ENCODE measurements at places on chromosomes 1 and 21.

- no peak for DNase-seq
Measured at GRCh38 chr1:61391730-61392129, 309.4 kb downstream of the NFIA start.

GRCh38 chr1:101723415-101723814 lies 273.3 kb downstream of the OLFM3 start:
- DNase-seq = no peak

DNA sequence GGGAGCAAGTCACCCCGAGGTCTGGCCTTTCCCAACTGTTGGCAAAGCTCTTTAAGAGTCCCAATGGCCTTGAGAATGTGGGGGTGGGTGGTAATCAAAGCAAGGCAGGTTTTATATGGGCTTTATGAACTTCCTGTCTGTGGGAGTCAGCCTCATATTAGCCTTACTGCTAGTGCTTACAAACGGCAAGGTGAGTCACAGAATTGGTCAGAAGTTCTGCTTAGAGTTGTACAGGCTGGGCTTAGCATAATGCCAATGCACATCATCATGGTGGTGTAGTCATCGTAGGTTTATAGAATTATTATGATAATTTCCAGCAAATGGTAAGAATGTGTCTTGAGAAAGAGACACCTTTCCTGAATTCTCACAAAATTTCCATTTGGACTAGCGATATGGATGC lies 192.7 kb upstream of the KIAA0040 start:
- no peak for DNase-seq

DNA sequence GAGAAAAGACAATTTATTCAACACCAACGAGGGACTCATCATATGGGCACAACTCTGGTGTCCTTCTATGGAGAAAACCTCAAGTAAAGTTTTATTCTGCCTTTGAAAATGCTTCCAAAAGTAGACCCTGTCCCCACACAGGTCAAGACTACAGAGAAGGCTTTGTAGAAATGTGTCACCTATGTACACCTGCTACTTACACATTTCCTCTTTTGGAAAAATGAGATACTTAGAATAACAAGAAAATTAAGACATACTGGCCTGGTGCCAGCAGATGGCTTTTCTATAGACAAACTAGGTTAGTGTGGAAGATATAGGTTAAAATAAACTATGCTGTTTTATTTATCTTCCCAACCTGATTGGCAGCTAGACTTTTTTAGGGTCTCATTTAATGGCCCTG lies 13.6 kb downstream of the POGK start:
- DNase-seq = no peak

DNA sequence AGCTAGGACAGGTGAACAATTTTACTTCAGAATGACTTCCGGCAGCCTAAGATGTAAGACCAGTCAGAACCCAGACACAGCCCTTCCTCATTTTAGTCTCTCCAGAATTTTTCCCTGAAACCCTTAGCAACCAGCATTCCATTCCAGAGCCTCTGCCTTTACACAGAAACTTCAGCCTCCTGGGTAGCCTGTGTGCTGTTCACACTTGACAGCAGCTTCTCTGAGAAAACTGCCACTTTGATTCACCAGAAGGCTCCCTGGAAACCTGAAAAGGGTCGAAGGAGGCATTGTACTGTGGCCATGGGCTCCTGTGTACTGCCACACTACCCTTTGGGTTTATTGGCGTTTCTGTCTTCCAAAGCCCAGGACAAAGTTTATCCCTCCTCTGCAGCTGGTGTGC lies 17.4 kb downstream of the HYI start:
- no peak for DNase-seq

GRCh38 chr1:230262867-230263567 lies 163.1 kb downstream of the PGBD5 start:
- no peak for DNase-seq

DNA sequence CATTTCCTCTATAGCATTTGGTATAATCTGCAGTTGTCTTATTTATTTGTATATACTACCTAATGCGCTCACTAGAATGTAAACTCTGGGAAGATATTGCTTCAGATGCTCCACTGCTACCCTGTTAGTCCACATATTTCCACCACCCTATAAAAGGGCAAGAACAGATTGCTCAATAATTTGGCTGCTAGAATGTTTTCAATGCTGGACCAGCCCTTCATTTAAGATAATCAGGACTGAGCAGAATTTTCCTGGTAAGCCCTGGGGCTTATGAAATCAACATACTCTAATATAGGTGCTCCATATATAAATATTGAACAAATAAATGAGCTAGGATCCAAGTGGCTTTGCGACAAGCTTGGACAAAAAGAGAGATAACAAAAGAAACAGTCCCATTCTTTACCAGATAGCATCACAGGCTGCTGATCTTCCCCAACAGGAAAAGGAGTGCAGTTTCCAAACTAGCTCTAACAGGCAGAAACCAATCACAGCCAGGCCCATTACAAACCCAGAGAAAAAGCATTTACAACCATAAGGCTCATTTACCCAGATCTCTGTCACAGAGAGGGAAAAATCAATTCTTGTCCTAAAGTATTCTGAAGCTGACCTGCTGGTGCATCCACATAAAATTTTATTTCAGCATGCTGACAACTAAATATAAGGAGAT lies 8.3 kb downstream of the BCAR3 start:
- no peak for DNase-seq

GRCh38 chr1:4944911-4945310 lies 290.5 kb downstream of the AJAP1 start:
- no peak for DNase-seq

- DNase-seq = no peak
Measured at GRCh38 chr1:97730271-97730670, 190.6 kb downstream of the DPYD start.

- DNase-seq = no peak
Measured at GRCh38 chr1:41810446-41810845, 108.3 kb downstream of the HIVEP3 start.

GRCh38 chr1:10778640-10779039 lies 17.8 kb downstream of the CASZ1 start:
- no peak for DNase-seq

- DNase-seq = no peak
Measured at GRCh38 chr1:98888869-98889268, 115.8 kb downstream of the PLPPR5 start.

DNA sequence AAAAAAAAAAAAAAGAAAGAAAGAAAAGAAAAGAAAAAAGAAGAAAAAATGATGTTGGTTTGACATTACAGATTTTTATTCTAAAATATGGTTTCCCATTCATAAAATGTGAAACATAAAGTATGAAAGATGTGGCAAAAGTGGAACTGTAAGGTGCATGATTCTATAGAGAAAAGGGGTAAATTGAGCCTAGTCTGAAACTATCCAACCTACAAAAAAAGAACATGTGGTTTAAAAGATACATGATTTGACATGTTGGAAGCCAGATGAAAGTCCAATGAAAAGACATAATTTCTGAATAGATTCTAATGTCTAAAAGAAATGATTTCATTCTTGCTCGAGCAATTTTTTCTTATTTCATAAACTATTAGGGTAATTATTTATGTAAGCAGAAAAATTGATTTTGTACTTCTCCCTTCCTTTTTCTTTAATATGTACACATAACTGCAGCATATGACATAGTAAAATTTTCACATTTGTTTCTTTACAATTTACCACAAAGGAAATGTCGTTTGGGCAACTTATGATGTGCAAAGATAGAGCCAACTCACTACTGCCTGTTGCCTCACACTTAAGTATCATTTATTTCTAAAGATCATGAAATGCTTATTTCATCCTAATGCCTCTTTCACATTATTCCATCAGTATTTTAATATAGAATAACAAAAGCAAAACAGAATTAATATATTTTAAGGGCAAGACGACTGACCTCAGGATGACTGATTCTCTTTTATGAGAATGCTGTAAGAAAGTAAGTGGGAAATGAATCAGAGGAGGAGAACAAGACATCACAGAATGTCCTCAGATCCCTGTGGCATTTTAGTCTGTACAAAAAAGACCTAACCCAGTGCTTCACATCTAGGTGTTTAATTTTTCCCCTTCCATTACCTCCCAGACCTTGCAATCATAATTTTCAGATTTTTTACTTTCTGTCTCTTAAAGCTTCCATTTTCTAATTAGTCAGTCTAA lies 165.8 kb upstream of the HMCN1 start:
- DNase-seq = no peak

- DNase-seq = no peak
Measured at GRCh38 chr1:47205918-47206317, 16.1 kb upstream of the PDZK1IP1 start.

- DNase-seq = peak; percentile 34
Measured at GRCh38 chr21:46425571-46425970, 33.1 kb upstream of the DIP2A start.

DNA sequence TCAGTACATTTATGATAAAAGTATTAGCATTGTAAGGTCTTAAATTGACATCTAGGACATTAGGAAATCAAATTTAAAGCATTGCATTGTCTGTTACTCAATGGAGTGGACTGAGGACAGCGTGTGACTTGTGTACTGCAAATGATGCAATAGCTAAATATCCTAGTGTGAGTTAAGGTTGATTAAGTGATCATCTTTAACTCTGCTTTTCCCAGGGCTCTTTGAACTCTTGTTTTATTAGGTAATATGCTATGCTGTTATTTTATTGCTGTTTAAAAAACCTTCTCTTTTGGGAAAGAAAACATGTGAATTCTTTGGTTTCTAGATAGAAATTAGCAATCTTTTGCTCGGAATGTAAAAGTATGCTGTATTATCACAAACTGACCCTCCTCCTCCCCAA lies 38.6 kb downstream of the NFIA start:
- no peak for DNase-seq

DNA sequence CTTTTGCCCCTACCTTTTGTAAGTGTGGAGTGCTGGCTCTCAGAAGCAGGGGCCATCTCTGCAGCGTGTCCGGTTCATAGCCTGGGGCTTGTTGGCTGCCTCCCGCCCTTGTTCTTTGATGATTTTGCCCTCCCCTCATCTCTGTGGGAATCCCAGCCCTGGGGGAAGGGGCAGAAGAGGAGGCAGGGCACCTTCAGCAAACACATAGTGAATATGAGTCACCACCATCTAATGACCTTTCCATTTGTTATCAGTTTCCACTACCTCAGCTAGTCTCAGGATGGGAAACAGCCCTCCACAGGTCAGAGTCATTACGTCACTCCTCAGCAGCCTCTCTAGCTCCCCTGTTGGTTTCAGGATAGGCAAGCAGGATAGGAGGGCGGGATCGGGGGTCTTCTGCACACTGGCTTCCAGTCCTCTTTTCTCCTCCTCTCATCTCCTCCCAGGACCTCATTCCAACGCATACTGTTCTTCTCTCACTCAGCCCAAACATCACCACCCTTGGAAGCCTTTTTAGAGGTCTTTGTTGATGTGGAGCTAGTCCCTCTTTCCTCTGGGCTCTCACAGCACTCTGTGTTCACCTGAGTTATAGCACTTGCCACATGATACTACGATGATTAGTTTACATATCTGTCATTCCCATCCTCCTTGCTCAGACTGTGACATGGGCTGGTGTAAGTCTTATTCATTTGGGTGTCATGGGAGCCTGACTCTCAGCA lies 15.8 kb downstream of the GADD45A start:
- DNase-seq = no peak

- DNase-seq = no peak
Measured at GRCh38 chr1:109823543-109824348, 60.0 kb upstream of the EPS8L3 start.

DNA sequence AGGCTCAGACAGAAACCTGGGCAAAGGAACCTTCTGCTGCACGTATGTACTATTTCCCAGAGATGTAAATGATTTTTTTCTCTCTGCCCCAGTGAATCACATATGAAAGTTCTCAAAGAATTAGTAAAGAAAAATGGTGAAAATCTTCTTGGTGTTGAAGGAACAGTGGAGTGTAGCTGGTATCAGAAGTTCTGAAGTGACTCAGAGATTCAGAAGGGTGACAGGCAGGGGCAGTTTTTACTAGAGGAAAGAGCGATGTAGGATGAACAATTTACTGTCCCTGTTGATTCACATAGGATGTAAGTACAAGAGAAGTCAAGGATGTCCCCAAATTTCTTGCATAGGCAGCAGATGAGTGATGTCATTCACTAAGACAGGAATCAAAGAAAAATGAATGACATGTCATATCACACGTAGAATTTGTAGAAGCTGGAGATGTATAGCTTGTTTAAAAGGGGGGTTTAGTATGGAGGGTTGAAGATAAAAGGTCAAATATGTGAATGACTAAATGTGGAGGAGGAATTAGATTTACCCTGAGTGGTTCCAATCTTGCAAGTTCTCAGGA lies 26.4 kb downstream of the WLS start:
- no peak for DNase-seq

GRCh38 chr1:111280267-111280666 lies 10.4 kb upstream of the CHIA start:
- DNase-seq = no peak

- no peak for DNase-seq
Measured at GRCh38 chr1:69328186-69328585, 239.5 kb upstream of the LRRC7 start.

- DNase-seq = no peak
Measured at GRCh38 chr1:216913976-216914375, 190.7 kb upstream of the ESRRG start.

DNA sequence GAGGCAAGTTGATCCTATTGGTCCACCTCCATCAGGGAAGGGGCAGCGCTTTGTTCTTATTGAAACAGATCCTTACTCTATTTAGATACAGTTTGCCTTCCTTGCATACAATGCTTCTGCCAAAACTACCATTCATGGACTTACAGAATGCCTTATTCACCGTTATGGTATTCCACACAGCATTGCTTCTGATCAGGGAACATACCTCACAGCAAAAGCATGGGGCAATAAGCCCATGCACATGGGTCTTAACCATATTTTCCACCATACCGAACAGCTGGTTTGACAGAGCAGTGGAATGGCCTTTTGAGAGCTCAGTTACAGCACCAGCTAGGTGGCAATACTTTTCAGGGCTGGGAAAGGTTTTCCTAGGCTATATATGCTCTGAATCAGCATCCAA lies 544.8 kb upstream of the ADGRL4 start:
- DNase-seq = no peak

GRCh38 chr1:237959838-237960237 lies 69.1 kb upstream of the ZP4 start:
- no peak for DNase-seq

DNA sequence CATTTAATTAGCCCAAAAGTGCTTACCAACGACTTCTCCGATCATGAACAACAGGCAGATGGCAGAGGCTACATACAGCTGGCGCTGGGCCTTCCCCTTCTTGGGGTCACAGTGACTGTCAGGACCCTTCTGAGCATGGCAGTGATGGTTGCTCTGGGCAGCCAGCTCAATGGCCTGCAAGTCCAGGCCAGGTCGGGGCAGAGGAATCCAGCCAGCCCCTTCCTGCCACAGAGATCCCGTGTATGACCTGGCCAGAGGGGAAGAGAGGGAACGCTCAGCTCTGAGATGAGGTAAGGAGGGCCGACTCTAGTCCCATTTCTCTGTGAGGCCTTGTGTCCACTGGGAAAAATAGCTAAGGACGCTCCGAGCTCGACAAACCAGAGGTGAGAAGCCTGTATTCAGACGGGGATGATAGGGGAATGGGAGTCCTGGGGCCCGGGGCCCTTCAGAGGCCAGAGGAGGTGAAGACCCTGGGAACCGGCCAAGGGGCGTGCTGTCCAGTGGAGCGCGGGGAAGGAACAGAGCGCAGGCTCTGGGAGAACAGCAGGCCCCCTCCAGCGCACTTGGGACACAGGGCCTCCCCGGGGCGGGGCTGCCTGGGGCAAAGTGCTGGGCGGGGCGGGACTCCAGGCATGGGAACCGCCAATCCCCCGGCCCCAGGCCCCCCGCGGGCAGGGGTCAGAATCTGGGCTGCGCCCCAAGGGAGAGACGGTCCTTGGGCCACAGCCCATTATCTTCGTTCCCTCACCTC lies 772 bp downstream of the SLC30A2 start:
- no peak for DNase-seq

Data from stimulated activated CD8-positive, alpha-beta memory T cell treated with anti-CD3 and anti-CD28 coated beads, Interleukin-4, amount 100 ng/mL, for 4 hours (primary cell).